ENCODE measurements at places on chromosomes 7 and 10.

DNA sequence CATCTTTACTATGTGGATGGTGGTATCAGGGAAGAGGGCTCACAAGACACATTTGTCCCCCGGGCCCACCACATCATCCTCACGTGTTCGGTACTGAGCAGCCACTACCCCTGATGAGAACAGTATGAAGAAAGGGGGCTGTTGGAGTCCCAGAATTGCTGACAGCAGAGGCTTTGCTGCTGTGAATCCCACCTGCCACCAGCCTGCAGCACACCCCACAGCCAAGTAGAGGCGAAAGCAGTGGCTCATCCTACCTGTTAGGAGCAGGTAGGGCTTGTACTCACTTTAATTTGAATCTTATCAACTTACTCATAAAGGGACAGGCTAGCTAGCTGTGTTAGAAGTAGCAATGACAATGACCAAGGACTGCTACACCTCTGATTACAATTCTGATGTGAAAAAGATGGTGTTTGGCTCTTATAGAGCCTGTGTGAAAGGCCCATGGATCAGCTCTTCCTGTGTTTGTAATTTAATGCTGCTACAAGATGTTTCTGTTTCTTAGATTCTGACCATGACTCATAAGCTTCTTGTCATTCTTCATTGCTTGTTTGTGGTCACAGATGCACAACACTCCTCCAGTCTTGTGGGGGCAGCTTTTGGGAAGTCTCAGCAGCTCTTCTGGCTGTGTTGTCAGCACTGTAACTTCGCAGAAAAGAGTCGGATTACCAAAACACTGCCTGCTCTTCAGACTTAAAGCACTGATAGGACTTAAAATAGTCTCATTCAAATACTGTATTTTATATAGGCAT lies 9.1 kb upstream of the CSGALNACT2 start:
- no peak for DNase-seq

GRCh38 chr10:121596689-121597503 lies 1.3 kb downstream of the FGFR2 start:
- DNase-seq = no peak

- DNase-seq = peak; percentile 29
Observed at GRCh38 chr7:149209518-149210269, 14.3 kb downstream of the ZNF282 start.

GRCh38 chr7:145957160-145957890 lies 159.3 kb upstream of the CNTNAP2 start:
- DNase-seq = no peak

- no peak for DNase-seq
Observed at GRCh38 chr7:31690935-31691334, 3.9 kb downstream of the PPP1R17 start.

- DNase-seq = no peak
Observed at GRCh38 chr7:134355927-134356326, 39.2 kb upstream of the SLC35B4 start.

DNA sequence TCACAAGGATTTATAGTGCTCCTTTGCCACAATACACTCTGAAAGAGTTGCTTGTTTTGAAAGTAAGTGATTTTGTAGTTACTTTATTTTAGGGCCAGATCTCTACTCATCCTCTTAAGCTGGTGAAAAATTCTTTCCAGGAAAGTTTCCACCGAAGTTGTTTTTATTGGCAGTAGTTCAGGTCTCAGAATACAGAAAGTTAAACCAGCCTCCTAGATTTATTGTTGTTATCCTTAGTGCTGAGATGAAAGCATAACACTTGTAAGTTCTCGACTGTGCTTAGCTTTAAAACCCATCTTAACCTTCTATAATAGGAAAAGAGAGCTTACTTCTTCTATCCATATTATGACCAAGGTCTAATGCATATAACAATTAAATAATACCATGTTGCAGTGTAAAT lies 5.5 kb downstream of the AP3M1 start:
- DNase-seq = no peak

DNA sequence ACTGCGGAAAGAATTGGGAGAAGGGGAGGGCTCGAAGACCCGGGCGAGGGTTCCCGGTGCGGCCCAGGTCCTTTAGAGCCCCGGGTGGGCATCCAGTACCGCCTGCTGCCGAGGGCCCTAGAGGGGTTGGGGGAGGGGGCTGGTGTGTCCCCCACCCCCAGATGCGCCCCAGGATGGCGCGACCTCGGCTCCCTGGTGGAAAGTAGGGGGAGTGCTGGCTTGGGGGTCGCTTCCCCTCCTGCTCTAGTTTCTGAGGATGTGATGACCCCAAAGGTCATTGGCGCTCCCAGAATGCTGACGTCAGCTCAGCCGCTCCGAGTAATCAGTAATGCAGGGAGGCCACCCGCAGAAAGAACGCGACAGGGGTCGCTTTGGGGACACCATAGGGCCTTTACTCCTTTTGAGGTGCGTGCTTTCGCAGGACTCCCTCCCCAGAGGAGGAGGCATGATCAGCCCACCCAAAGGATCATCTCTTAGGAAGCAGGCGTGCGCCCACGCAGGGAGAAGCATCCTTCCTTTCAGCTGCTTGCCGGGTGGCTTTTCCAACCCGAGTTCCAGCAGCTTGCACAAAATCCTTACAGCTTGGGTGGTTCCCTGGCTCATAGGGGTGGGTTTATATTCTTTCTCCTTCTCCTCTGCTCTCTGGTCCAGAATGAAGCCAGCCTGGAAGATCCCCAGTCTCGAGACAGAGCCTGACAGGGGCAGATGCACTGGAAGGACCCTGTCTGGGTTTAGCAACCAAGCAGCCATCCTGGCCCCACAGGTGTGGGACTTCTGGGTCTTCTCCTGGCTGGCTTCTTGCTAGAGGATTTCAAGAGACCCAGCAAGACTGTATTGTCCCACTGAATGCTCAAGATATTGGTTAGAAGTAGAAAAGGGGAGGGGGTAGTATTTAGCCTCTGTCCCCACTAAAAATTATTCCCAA lies 1.3 kb upstream of the PRKAG2 start:
- no peak for DNase-seq

DNA sequence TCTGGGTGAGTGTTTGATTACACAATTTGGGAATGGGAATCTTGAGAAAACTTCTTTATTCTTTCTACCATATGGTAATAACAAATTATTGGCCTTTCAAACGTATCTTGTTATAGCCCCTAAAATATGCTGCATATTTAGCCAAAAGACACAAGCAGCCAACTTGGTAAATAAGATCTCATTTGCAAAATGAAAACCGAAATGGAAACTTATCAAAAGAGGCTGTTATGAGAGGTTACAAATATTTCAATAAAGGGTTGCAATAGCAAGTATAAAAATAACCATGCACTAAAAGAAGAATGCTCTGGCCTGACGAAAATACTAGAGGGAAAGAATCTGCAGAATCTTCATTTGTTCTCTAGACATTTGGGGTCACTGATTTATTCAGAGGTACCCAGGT lies 259.5 kb upstream of the LRRN3 start:
- DNase-seq = no peak

DNA sequence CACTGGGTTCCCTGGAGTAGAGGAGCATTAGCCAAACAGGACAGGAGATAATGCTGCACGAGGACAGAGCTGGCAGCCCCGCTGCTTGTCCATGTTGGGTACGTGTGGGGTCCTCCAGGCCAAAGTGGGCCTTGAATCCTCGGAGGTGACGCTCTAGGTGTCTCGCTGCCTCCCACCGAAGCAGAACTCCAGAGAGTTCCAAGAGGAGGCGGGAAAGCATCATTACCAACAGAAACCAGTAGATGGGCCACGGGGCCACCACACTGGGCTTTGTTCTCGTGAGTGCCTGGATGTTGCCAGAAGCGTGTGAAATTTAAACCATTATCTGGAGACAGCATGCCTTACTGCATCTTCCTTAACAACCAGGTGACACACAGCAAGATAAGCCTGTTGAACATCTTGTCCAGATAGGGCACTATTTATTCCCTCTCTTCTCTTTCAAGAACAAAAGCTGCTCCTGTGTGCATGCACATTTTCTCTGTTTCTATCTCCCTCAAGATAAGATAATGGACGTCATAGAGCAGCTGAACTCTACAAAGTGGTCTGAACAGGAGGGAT lies 56.8 kb downstream of the TNS3 start:
- no peak for DNase-seq

- no peak for DNase-seq
Observed at GRCh38 chr7:107499731-107500130, 29.9 kb downstream of the GPR22 start.

DNA sequence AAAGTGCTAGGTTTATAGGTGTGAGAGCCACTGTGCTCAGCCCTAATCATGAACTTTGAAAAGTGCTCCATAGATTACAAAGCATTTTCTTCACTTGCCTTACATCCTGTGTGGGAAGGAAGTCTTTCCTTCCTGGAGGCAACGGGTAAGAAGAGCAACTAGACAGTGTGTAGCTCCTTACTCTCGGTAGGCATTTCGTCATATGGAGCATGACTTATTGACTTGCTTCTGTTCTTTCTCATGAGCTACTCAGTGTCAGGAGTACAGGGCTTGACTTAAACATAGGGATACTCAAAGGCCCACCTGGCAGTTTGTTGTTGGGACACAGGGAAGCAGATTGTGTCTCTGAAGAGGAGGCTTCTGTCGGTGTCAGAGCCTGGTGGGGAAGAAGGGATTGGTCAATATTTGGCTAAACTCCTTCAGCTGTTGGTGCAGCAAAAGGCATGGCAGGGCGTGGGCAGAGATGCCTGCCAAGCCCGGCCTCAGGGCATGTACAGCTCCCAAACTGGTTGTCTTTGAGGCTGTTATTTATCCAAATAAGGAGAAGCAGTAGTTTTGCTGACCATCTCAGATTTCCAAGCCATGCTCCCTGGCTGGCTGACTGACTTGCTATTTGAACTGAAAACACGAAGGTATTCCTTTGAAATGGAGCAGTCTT lies 248.9 kb downstream of the KIAA1217 start:
- DNase-seq = no peak

Measured in activated naive CD4-positive, alpha-beta T cell (primary cell).